ENCODE measurements at places on chromosomes 1 and 21. TPM values are rescaled to one million over a fixed set of nuclear protein-coding genes. Genes with fewer than 3 reads are reported as not detected.

Gene UBXN10
- total RNA-seq = 1.0 TPM

Gene LMX1A
- not detected for total RNA-seq

Gene IFT25
- 15.2 TPM for total RNA-seq

Gene OR2L8
- total RNA-seq = not detected

Gene HOOK1
- total RNA-seq = 3.3 TPM

- H3K27ac ChIP-seq = peak overlapping the region; percentile 98
- H3K36me3 ChIP-seq = no peaks in the 10 kb centered on the region
- peaks cover 42% of the 10 kb centered on the region for H3K4me1 ChIP-seq
- no peaks in the 10 kb centered on the region for H3K27me3 ChIP-seq
These were observed 777 bp upstream of the METTL25B start for GRCh38 chr1:156727492-156727891.

DNA sequence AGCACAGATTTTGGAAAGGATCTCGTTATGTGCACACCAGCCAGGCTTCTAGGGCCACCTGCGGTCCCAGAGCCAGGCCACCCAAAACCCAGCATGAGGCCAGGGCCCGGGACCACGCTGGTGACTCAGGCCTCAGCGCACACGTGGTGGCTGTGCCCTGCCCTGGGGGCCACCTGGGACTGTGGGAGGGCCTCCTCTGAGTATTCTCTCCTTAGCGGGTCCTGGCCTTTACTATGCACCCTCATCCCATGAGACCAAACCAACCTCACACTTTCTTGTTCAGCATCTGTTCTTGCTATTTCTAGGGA lies 9.9 kb downstream of the WNT9A start:
- H3K27ac ChIP-seq = no peak overlapping the region
- H3K4me1 ChIP-seq = no peaks in the 10 kb centered on the region
- no peak for DNase-seq
- H3K27me3 ChIP-seq = no peaks in the 10 kb centered on the region
- no peak overlapping the region for H3K4me3 ChIP-seq

GRCh38 chr1:119394085-119394484 lies 20.9 kb upstream of the HSD3B2 start:
- no peak overlapping the region for H3K4me3 ChIP-seq
- no peaks in the 10 kb centered on the region for H3K27me3 ChIP-seq
- peak overlapping the region; percentile 68 for H3K27ac ChIP-seq
- no peaks in the 10 kb centered on the region for H3K36me3 ChIP-seq
- no peak for DNase-seq

Gene LEPR
- 9.3 TPM for total RNA-seq

Gene NR5A2
- total RNA-seq = 0.94 TPM

- no peaks in the 10 kb centered on the region for H3K4me1 ChIP-seq
- peak overlapping the region; percentile 27 for H3K27ac ChIP-seq
- no peak overlapping the region for H3K4me3 ChIP-seq
- H3K36me3 ChIP-seq = no peaks in the 10 kb centered on the region
- no peaks in the 10 kb centered on the region for H3K27me3 ChIP-seq
These were observed 8.7 kb downstream of the PLEKHA6 start for GRCh38 chr1:204350857-204351573.

- no peak overlapping the region for H3K4me3 ChIP-seq
- no peaks in the 10 kb centered on the region for H3K4me1 ChIP-seq
- H3K27me3 ChIP-seq = no peaks in the 10 kb centered on the region
- DNase-seq = no peak
These were observed 2.0 kb upstream of the IFI16 start for GRCh38 chr1:159007726-159008125.

Gene PIK3C2B
- 17.0 TPM for total RNA-seq

- H3K27me3 ChIP-seq = no peaks in the 10 kb centered on the region
- H3K36me3 ChIP-seq = no peaks in the 10 kb centered on the region
- DNase-seq = no peak
- H3K27ac ChIP-seq = peak overlapping the region; percentile 81
These were observed 360 bp upstream of the GBP3 start for GRCh38 chr1:89023026-89023425.

DNA sequence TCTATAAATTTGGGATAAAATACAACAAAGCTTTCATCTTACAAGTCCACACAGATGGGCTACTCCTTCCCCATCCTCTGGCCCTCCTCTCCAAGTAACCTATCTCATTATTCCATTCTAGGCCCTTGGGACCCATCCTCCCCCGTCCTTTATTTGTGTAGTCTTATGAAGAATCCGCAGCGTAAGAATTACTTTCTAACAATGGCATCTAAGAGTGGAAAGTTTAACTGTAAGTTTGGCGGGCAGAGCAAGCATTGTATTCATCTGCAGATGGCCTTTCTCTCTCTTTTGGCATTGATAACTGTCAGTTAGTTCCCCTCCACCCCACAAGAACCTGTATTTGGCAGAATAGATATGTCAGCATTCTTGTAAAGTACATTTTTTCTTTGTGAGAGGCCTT lies 91.9 kb upstream of the TSPAN2 start:
- H3K27me3 ChIP-seq = no peaks in the 10 kb centered on the region
- no peaks in the 10 kb centered on the region for H3K36me3 ChIP-seq
- H3K4me1 ChIP-seq = no peaks in the 10 kb centered on the region
- no peak overlapping the region for H3K27ac ChIP-seq

- no peak for DNase-seq
- H3K27me3 ChIP-seq = no peaks in the 10 kb centered on the region
- no peaks in the 10 kb centered on the region for H3K36me3 ChIP-seq
- H3K4me1 ChIP-seq = no peaks in the 10 kb centered on the region
These were observed 135.0 kb upstream of the KCNE2 start for GRCh38 chr21:34228792-34229191.

DNA sequence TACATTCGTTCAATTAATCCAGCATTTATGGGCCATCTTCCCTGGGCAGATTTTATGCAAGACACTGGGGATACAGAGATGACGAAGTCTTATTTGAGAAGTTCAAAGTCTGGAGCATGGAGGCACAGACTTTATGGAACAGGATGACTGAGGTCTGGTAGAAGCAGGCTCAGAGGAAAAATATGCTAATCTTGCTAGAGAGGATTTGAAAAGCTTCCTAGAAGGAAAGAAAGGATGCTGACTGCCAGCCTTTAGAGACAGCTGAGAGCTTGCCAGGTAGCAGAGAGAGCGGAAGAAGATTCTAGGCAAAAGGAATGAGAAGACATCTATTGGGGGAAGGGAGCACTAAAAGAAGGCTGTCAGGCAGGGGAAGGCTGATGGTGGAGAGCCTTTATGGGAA lies 75.5 kb upstream of the ATP5PO start:
- no peak overlapping the region for H3K4me3 ChIP-seq
- no peak for DNase-seq
- no peaks in the 10 kb centered on the region for H3K4me1 ChIP-seq
- no peaks in the 10 kb centered on the region for H3K36me3 ChIP-seq

DNA sequence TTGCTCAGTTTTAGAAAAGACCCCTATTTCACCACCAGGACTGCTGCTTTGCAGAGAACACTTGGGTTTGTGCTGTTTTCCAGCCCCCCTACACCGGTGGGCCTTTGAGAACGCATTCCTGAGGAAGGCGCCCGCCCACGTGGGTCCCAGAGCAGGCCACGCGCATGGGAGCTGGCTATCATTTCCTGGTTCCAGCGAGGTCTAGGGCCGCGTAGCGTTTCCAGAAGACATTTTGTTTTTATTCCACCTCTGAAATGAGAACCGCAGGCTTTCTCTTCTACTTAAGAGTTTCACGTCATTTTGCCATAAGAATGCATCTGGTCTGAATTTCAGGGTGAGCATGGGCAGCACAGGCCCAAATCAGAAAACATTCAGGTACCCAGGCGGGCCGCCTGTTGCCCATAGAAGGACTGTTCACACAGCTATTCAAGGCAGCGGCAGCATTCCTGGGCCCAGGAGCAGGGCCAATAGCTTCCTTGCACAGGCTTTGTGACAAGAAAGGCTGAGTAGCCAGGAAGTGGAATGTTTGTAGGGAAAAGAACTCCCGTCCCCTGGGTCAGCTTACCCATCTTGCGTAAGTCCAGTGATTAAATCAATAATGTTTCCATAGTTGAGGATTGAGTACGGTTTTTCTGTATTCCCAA lies 1.4 kb upstream of the KLHL21 start:
- peak; percentile 69 for DNase-seq
- H3K27me3 ChIP-seq = no peaks in the 10 kb centered on the region
- no peak overlapping the region for H3K4me3 ChIP-seq
- H3K36me3 ChIP-seq = peaks cover 5% of the 10 kb centered on the region

DNA sequence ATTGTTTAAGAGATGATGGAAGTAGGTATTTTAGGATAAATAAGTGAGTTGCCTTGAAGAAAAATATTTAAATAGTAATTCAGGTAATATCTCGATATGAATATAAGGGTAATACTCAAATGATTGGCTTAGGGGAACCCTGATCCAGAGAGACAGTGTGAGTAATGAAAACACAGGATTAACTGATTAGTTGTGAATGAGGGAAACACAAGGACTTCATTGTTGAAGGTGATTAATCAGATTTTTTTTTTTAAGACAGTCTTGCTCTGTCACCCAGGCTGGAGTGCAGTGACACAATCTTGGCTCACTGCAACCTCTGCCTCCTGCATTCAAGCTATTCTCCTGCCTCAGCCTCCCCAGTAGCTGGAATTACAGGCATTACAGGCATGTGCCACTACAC lies 12.7 kb downstream of the SLC25A33 start:
- no peak overlapping the region for H3K27ac ChIP-seq
- peaks cover 13% of the 10 kb centered on the region for H3K4me1 ChIP-seq
- no peak overlapping the region for H3K4me3 ChIP-seq
- H3K27me3 ChIP-seq = no peaks in the 10 kb centered on the region

DNA sequence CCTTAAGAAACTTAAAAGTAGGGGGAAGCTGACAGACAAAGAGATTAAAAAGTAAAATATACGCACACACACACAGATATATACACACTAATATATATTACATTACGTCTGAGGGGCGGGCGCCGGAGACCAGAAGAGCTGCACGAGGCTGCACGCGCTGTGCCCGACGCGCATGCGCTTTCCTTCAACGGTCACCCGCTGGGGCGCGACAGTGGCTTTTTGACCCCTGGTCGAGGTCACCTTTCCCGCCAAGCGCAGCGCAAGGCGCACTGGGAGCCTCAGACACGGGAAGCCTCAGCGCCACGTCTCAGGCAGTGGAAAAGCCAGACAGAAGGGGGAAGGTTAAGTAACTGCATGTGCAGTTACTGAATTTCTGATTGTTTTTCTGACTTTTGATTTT lies at the start of gene HORMAD1:
Gene HORMAD1, minus strand, starts transcription at position 193 of the 400 bp plus-strand sequence. CDS start 1,390 bp downstream, outside the sequence.
- H3K4me1 ChIP-seq = no peaks in the 10 kb centered on the region
- H3K27ac ChIP-seq = no peak within 1 kb of the TSS
- no peak within 1 kb of the TSS for H3K4me3 ChIP-seq
- H3K27me3 ChIP-seq = no peaks in the 10 kb centered on the region
- H3K36me3 ChIP-seq = no peaks in the 10 kb centered on the region

DNA sequence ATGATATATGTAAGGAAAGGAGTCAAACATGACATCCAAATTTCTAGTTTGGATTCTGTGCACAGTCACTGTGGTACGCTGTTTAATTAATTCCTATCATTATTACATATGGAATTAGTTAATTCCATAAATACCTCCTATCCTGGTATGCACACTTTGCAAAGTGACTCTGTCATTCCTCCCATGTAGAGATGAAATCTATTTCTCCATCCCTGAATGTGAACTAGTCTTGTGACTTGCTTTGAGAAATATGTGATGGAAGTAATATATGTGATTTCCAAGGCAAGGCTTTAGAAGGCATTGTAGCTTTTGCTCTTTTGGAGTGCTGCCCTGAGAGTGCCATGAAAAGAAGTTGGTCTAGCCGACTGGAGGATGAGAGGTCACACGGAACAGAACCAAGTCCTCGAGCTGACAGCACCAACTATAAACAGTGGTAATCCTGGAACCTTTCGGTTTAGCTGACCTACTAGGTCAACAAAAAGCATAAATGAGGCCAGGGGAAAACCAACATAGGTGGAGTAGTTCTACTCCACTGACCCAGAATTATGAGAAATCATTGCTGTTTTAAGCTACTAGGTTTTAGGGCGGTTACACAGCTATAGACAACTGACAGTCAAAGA lies 1.5 kb downstream of the SELENOF start:
- H3K27me3 ChIP-seq = no peaks in the 10 kb centered on the region
- no peak overlapping the region for H3K4me3 ChIP-seq
- DNase-seq = no peak
- no peak overlapping the region for H3K27ac ChIP-seq

Gene FAM72A
- total RNA-seq = 8.9 TPM

DNA sequence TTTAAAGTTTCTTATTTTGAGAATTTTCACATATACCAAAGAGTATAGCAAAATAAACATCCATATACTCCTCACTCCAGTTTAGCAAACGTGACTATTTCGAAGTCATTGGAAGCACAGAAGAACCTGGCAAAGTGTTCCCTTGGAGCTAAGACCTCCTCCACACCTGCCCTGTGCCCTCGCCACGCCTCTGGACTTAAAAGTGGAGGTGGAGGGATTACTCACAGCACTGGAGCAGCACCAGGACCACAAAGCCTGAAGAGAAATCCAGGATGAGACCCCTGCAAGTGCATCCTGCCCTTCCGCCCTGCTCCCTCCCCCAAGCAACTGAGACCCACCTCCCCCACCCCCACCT lies 436 bp downstream of the CHI3L1 start:
- no peak for DNase-seq
- no peak overlapping the region for H3K27ac ChIP-seq
- no peaks in the 10 kb centered on the region for H3K27me3 ChIP-seq
- H3K4me1 ChIP-seq = no peaks in the 10 kb centered on the region
- H3K4me3 ChIP-seq = no peak overlapping the region
- H3K36me3 ChIP-seq = no peaks in the 10 kb centered on the region

Gene CYYR1
- 114 TPM for total RNA-seq

Gene KCNE1
- total RNA-seq = 1.8 TPM

Gene SUMO3
- 92.3 TPM for total RNA-seq

- DNase-seq = no peak
- H3K4me3 ChIP-seq = no peak overlapping the region
- H3K4me1 ChIP-seq = no peaks in the 10 kb centered on the region
- H3K27ac ChIP-seq = no peak overlapping the region
These were observed 44.2 kb upstream of the KCNE2 start for GRCh38 chr21:34319585-34319984.

DNA sequence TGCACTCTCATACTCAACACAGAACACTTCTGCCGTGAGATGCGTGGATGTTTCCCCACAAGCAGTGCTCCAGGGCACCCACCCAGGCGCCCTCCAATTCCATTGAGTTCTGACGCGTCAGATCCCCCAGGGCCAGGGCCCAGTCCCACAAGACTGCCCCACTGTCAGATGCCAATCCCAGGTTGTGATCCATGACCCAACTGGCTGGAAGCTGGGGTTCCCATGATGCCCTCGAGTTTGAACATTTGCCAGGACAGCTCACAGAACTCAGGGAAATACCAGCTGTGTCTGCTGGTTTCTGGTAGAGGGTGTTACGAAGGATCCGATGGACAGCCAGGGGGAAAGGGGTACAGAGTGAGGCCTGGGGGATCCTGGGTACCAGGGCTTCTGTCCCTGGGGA lies 58.4 kb downstream of the AGPAT3 start:
- DNase-seq = no peak
- no peaks in the 10 kb centered on the region for H3K4me1 ChIP-seq
- no peak overlapping the region for H3K27ac ChIP-seq
- no peaks in the 10 kb centered on the region for H3K27me3 ChIP-seq
- H3K4me3 ChIP-seq = no peak overlapping the region

DNA sequence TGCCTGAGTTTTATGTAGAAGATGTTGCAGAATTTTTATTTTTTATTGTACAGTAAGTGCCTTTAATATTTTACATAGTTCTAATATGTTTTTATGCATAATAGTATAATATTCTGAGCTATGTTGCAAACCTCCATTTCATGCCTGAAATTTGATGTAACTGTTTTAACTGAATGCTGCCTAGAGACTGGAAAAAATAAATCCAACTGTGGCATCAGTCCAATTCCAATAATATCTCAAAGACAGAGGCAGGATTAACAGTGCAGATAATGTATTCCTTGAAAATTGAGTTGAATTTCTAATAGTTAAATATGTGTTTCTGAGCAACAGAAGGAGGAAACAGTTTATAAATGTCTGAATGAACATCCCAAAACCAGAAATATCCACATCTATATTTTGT lies 61.1 kb upstream of the KIF1B start:
- DNase-seq = no peak
- H3K36me3 ChIP-seq = peaks cover 45% of the 10 kb centered on the region
- no peak overlapping the region for H3K27ac ChIP-seq
- H3K27me3 ChIP-seq = no peaks in the 10 kb centered on the region
- no peaks in the 10 kb centered on the region for H3K4me1 ChIP-seq
- H3K4me3 ChIP-seq = no peak overlapping the region

Measured in adrenal gland (tissue), 19 donors.